ENCODE measurements at places on chromosomes 5 and 9. TPM values are rescaled to one million over a fixed set of nuclear protein-coding genes. Genes with fewer than 3 reads are reported as not detected.

The IFNA2 gene
- not detected for polyA plus RNA-seq

The LURAP1L gene
- polyA plus RNA-seq, result 3.0 TPM

The PCDHB13 gene
- polyA plus RNA-seq, result 2.6 TPM

The DNAH5 gene
- polyA plus RNA-seq, result 1.1 TPM

The PCDHGA6 gene
- 1.8 TPM for polyA plus RNA-seq

The SPARC gene
- 3,080 TPM for polyA plus RNA-seq

The SCGB3A2 gene
- polyA plus RNA-seq, result not detected

The PCDHB14 gene
- 2.7 TPM for polyA plus RNA-seq

The TCERG1 gene
- polyA plus RNA-seq, result 43.0 TPM

The CEP72 gene
- 18.5 TPM for polyA plus RNA-seq

The KCNIP1 gene
- polyA plus RNA-seq, result 5.9 TPM
